ENCODE measurements at places on chromosomes 7 and 10. TPM values are rescaled to one million over a fixed set of nuclear protein-coding genes. Genes with fewer than 3 reads are reported as not detected.
A peak's percentile ranks its signal among the peaks of the same experiment; 100 is the strongest.

- no peak for DNase-seq
- H3K27me3 ChIP-seq: no peaks in the 10 kb centered on the region
- no peak overlapping the region for H3K4me3 ChIP-seq
- no peak overlapping the region for H3K27ac ChIP-seq
- H3K4me1 ChIP-seq: no peaks in the 10 kb centered on the region
- H3K36me3 ChIP-seq: no peaks in the 10 kb centered on the region
These were observed 146.2 kb upstream of the MBL2 start for GRCh38 chr10:52918714-52919305.

DNA sequence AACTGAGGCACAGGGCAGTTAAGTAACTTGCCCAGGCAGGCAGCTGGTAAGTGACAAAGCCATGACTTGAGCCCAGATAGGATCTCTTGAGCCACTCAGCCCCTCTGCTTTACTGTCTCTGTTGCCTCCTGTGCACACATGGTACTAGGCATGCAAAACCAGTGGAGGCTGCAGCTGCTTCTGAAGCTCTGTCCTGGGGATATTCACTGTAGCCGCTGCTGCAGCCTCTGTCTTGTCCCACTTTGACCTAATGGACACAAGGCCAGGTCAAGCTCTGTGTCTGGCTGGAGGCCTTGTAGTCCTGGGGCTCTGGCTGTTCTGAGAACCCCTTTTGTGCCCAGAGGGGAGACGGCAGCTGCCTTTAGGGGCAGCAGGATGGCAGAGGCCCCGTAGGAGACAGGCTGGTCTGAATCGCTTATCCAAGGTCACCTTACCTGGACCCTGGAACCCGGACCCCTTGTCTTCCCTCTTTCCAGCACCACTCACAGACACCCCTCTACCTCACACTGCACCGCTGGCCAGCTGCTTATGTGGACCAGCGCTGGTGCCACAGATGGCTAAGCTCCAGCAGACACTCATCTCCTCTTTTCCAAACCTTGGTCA is 57.6 kb downstream of the TSPAN15 start:
- DNase-seq: no peak
- no peak overlapping the region for H3K4me3 ChIP-seq
- H3K27ac ChIP-seq: no peak overlapping the region
- H3K36me3 ChIP-seq: no peaks in the 10 kb centered on the region
- H3K4me1 ChIP-seq: peaks cover 15% of the 10 kb centered on the region
- peaks cover 40% of the 10 kb centered on the region for H3K27me3 ChIP-seq

The POLR2J2 gene
- total RNA-seq: 13.6 TPM

The LRRD1 gene
- total RNA-seq: not detected

DNA sequence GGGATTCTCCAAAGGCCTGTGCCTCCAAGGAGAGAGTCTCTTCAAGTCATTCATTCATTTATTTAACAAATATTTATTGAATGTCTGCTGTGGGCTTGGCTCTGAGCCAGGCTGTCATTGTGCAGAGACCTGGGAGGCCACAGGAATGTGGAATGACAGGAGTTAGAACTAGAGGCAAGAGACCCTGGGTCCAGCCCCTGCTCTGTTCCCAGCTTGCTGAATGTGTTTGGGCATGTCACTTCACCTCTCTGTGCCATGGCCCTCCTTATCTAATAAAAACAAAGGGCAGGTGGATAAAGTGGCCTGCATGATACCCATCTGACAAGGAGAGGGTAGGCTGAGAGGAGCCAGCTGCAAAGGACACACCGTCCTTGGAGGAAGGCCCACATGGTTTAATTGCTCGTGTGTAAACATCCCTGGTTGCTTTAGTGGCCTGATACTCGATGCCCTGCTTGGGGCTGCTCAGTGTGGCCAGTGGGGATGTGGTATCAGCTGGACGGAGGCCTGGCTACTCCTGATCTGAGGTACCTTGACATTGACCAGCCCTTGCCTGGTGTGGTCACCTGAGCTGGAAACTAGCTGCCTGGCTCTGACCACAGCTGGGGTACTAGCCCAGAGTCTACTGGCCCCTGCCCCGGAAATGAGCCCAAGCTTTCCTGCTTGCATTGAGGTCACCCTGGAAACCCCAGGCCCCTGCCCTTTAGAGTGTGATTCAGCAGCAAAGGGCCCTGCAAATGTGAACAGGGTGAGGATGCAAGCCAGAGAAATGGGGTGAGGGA is 116.2 kb downstream of the CDH23 start:
- H3K36me3 ChIP-seq: no peaks in the 10 kb centered on the region
- H3K27ac ChIP-seq: no peak overlapping the region
- H3K4me3 ChIP-seq: no peak overlapping the region
- no peaks in the 10 kb centered on the region for H3K4me1 ChIP-seq
- peaks cover 70% of the 10 kb centered on the region for H3K27me3 ChIP-seq

The ZNF365 gene
- total RNA-seq: not detected

The GBX1 gene
- total RNA-seq: not detected

The CHN2 gene
- total RNA-seq: 0.38 TPM

DNA sequence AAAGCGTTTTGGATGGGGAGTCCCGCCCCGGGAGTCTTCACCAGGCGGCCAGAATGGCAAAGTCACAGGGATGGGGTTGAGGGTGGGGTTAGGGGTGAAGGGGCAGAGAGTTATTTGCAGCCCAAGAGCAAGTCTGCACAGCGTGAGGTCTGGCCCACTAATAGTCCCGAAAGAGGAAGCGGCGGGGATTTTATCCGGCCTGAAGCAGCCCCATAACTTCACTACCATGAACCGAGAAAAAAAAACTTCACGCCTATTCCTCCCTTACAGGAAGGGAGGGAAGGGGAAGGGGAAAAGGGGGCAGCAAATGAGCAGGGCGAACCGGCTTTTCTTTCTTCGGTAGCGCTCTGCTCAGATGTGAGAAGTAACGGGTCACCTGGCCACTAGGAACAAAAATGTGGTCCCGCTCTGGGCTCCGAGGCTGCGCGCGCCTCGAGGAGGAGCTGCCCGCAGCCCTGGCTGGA is 712 bp downstream of the ITPRIP start:
- DNase-seq: peak; percentile 43
- H3K4me3 ChIP-seq: peak overlapping the region; percentile 98
- no peaks in the 10 kb centered on the region for H3K27me3 ChIP-seq
- peaks cover 35% of the 10 kb centered on the region for H3K36me3 ChIP-seq
- H3K4me1 ChIP-seq: peaks cover 28% of the 10 kb centered on the region

DNA sequence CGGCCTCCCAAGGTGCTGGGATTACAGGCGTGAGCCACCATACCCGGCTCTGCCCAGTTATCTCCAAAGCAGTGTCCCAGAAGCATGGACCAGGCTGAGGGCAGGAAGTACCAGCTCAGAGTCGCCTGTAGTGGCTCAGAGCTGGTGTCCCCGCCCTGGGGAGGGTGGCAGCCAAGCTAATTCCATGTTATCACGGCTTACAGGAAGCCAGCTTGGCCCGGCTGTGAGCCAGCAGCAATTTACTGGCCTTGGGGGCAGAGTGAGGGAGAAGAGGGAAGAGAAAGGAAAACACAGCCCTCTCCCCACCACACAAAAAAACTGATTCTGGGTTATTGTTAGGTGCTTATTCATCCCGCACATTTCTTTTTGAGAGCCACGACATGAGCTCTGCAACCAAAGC is 88.1 kb downstream of the HIP1 start:
- no peaks in the 10 kb centered on the region for H3K27me3 ChIP-seq
- DNase-seq: no peak
- H3K36me3 ChIP-seq: no peaks in the 10 kb centered on the region
- no peak overlapping the region for H3K27ac ChIP-seq
- H3K4me3 ChIP-seq: no peak overlapping the region

DNA sequence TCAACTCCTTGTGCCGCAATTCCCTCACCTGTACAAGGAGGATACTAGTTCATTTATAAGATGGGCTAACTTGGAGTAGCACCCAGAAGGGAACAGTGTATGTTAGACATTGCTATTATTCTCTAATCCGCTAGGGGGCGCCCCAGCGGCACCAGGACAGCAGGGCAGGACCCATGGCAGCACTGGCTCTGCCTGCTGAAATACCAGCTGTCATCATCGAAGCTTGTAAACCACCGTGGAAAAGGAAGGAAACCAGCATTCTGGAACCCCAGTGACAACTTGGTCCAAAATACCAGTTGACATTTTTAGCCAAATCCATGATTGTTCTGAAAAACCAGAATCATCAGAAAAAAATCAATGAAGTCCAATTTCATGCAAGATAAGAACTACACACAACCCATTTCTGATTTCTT is 134.4 kb downstream of the ITGA8 start:
- peaks cover 4% of the 10 kb centered on the region for H3K4me1 ChIP-seq
- H3K27ac ChIP-seq: no peak overlapping the region
- DNase-seq: peak; percentile 80
- no peak overlapping the region for H3K4me3 ChIP-seq

DNA sequence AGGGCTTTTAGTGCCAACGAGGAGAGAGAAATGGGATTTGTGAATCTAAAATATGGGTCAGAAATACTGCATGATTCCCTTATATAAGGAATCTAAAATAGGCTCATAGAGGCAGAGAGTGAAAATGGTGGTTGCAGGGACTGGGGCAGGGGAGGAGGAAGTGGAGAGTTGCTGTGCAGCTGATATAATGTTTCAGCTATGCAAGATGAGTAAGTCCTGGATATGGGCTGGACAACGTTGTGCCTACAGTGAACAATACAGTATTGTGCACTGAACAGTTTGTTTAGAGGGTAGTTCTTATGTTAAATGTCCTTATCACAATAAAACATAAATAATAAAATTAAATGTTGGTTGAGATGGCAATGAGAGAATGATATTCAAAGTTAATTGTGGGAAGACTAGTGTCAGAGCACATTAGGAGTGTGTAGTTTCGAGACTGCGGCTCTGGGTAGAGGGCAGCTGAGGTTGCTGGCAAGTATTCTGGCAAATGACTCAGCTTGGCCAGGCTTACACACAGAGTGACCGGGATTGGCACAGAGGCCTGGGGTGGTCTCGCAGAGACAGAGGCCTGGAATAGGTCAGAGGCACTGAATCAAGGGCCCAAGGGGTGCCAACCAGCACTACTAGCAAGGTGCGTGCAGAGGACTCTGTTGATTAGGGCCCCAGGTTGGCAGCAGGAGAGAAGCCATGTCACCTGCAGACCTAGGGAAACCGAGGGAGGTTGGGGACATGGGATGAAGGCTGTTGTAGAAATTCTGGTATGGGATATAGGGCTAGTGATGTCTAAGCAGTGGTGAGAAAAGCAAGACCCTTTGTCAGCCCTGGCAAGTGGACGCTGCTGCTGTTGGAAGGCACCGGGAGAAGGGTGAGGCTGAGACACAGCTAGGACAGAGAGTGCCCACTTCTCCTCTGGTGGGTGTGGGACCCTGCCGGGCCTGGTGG is 2.8 kb upstream of the DEPP1 start:
- H3K36me3 ChIP-seq: no peaks in the 10 kb centered on the region
- peaks cover 18% of the 10 kb centered on the region for H3K27me3 ChIP-seq
- H3K27ac ChIP-seq: no peak overlapping the region
- H3K4me1 ChIP-seq: peaks cover 47% of the 10 kb centered on the region
- H3K4me3 ChIP-seq: no peak overlapping the region

The RHEB gene
- 156 TPM for total RNA-seq

DNA sequence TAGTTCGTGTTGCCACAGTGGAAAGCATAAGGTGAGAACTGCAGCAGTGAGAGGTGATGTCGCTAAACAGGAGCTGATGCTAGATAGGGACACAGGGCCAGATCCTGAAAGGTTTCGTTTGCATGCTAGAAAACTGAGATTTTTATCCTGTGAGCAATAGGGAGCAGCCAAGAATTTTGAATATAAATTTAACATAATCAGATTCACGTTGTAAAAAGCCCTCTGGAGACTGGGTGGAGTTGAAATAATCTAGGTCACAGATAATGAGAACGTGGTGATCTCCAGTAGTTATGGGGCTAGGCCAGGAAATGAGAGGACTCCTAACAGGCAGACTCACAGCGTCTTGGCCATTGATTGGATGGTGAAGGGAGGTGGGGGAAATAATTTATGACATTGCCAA is 92.1 kb upstream of the IMMP2L start:
- H3K4me3 ChIP-seq: no peak overlapping the region
- H3K36me3 ChIP-seq: no peaks in the 10 kb centered on the region
- no peaks in the 10 kb centered on the region for H3K27me3 ChIP-seq
- H3K4me1 ChIP-seq: no peaks in the 10 kb centered on the region
- no peak overlapping the region for H3K27ac ChIP-seq

DNA sequence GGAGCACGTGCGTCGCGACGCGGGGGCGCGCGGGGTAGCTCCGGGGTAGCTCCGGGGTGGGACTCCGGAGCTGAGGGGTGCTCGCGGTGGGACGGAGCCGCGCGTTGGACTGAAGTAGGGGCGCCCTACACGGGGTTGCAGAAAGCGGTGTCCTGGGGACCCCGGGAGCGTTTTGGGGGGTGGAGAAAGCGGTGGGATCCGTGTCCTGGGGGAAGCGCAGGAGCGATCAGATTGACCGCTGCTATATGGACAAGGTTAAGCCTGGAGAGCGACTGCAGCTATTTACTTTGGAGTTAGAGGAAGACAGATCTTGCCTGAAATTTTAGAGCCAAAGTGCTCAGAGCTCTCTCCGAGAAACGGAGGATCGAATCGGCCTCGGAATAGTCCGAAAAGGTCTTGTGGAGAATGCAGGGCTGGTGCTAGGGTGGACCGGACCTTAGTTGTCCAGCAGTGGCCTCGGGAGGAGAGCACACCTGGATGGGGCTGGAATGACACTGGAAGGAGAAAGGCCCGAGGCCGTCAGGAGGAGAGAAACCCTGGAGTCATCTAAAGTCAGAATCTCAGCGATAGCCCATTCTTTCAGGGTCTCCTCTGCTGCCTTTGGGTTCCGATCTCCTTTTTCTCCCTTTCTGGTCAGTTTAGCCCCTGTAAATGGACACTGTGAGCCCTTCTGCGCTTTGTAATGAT is 564 bp downstream of the PDSS1 start:
- H3K27ac ChIP-seq: peak overlapping the region; percentile 93
- H3K36me3 ChIP-seq: peaks cover 44% of the 10 kb centered on the region
- no peaks in the 10 kb centered on the region for H3K27me3 ChIP-seq

The TMEM139 gene
- 1.5 TPM for total RNA-seq

- H3K4me1 ChIP-seq: no peaks in the 10 kb centered on the region
- DNase-seq: peak; percentile 9
- no peaks in the 10 kb centered on the region for H3K27me3 ChIP-seq
- H3K27ac ChIP-seq: no peak overlapping the region
- no peaks in the 10 kb centered on the region for H3K36me3 ChIP-seq
- H3K4me3 ChIP-seq: no peak overlapping the region
These were observed 247.3 kb downstream of the SEMA3A start for GRCh38 chr7:83947260-83947659.

GRCh38 chr7:148901178-148901577 is 17.1 kb upstream of the EZH2 start:
- H3K27ac ChIP-seq: no peak overlapping the region
- H3K27me3 ChIP-seq: no peaks in the 10 kb centered on the region
- H3K36me3 ChIP-seq: no peaks in the 10 kb centered on the region
- no peak for DNase-seq

GRCh38 chr7:134165252-134165651 is 38.1 kb downstream of the LRGUK start:
- no peaks in the 10 kb centered on the region for H3K4me1 ChIP-seq
- H3K4me3 ChIP-seq: no peak overlapping the region
- no peak overlapping the region for H3K27ac ChIP-seq
- no peak for DNase-seq
- H3K27me3 ChIP-seq: peaks cover 2% of the 10 kb centered on the region

GRCh38 chr10:71394926-71395562 is 1.7 kb upstream of the CDH23 start:
- H3K36me3 ChIP-seq: no peaks in the 10 kb centered on the region
- H3K27ac ChIP-seq: no peak overlapping the region
- no peak overlapping the region for H3K4me3 ChIP-seq
- peaks cover 95% of the 10 kb centered on the region for H3K27me3 ChIP-seq
- peaks cover 24% of the 10 kb centered on the region for H3K4me1 ChIP-seq

GRCh38 chr7:135257790-135258189 is 24.2 kb downstream of the STRA8 start:
- no peaks in the 10 kb centered on the region for H3K36me3 ChIP-seq
- no peak for DNase-seq
- H3K4me3 ChIP-seq: no peak overlapping the region
- H3K27ac ChIP-seq: no peak overlapping the region
- no peaks in the 10 kb centered on the region for H3K4me1 ChIP-seq

The ARHGAP12 gene
- 10.2 TPM for total RNA-seq

The GNGT1 gene
- 0.83 TPM for total RNA-seq

All from K562 (cell line).